H9 (cell line): ENCODE measurements at places on chromosomes 6 and 20. TPM values are rescaled to one million over a fixed set of nuclear protein-coding genes. Genes with fewer than 3 reads are reported as not detected.

The WFDC12 gene
- not detected in 2 replicates for total RNA-seq

The CPNE5 gene
- total RNA-seq = 0.29 and 0.52 TPM in 2 replicates

The MEI4 gene
- total RNA-seq = 0.26 and 0.55 TPM in 2 replicates

GRCh38 chr6:167058261-167058660, 59.1 kb downstream of the CEP43 start:
- H3K4me1 ChIP-seq = no peaks in the 10 kb centered on the region
- H3K27ac ChIP-seq = no peak overlapping the region
- no peak for DNase-seq
- H3K4me3 ChIP-seq = no peak overlapping the region

DNA sequence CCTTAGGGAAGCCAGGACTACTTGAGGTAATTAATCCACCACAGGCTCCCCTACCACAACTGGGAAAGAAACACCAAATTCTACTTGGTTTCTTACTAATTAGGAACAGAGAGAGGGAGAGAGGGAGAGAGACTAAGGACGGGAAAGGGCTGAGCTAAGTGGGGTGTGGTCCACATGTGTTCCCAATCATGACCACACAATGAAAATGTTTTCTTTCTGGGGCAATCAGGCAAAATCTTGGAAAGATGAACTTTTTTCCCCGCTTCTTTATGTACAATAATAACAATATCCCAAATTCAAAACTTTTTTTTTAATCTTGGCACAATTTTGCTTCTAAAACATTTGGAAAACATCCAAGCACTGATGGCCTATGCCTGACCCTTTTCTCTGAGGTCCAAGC, 734.4 kb downstream of the MAFB start:
- H3K4me3 ChIP-seq = no peak overlapping the region
- no peaks in the 10 kb centered on the region for H3K36me3 ChIP-seq
- no peak overlapping the region for H3K27ac ChIP-seq
- H3K4me1 ChIP-seq = no peaks in the 10 kb centered on the region
- DNase-seq = no peak
- no peaks in the 10 kb centered on the region for H3K27me3 ChIP-seq

The UST gene
- 13.2 and 14.4 TPM in 2 replicates for total RNA-seq

The CRISP2 gene
- not detected in 2 replicates for total RNA-seq

The SLC25A27 gene
- total RNA-seq = 3.8 and 5.1 TPM in 2 replicates

- H3K27me3 ChIP-seq = no peaks in the 10 kb centered on the region
- H3K36me3 ChIP-seq = no peaks in the 10 kb centered on the region
- no peak overlapping the region for H3K4me3 ChIP-seq
- no peak for DNase-seq
- H3K4me1 ChIP-seq = no peaks in the 10 kb centered on the region
- H3K27ac ChIP-seq = no peak overlapping the region
Measured at GRCh38 chr6:107180099-107180498, 64.8 kb upstream of the BEND3 start.

GRCh38 chr6:87393026-87393622, 14.6 kb upstream of the CFAP206 start:
- no peaks in the 10 kb centered on the region for H3K27me3 ChIP-seq
- no peak for DNase-seq
- no peak overlapping the region for H3K27ac ChIP-seq
- H3K4me3 ChIP-seq = no peak overlapping the region

- no peaks in the 10 kb centered on the region for H3K4me1 ChIP-seq
- no peaks in the 10 kb centered on the region for H3K27me3 ChIP-seq
- no peak overlapping the region for H3K27ac ChIP-seq
- H3K4me3 ChIP-seq = no peak overlapping the region
- peaks cover 18% of the 10 kb centered on the region for H3K36me3 ChIP-seq
Measured at GRCh38 chr6:141550471-141550870, 582.3 kb upstream of the GJE1 start.

GRCh38 chr20:16412906-16413305, 160.3 kb downstream of the KIF16B start:
- no peak for DNase-seq
- no peak overlapping the region for H3K4me3 ChIP-seq
- H3K4me1 ChIP-seq = no peaks in the 10 kb centered on the region
- peaks cover 14% of the 10 kb centered on the region for H3K36me3 ChIP-seq

DNA sequence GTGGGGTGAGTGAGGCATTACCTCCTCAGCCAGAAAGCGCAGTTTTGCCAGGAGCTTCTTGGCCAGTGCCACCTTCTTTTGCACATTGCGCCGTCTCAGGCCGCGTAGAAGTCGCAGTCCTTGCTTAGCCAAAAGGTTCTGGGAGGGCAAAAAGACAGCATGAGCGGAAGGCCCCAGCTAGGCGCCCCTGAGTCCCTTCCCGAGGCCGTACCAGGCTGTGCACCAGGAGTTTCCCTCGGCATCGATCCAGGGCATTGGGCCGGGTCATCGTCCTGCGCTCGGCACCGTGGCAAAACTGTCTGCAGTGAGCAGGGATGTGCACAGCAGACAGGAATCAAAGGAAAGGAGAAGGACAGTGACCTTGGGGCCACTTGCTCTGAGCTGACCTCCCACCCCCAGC, 20.2 kb upstream of the SPAG4 start:
- no peaks in the 10 kb centered on the region; the same call in 1 of the 2 replicates for H3K27me3 ChIP-seq
- no peaks in the 10 kb centered on the region for H3K36me3 ChIP-seq
- no peak overlapping the region for H3K4me3 ChIP-seq
- no peaks in the 10 kb centered on the region for H3K4me1 ChIP-seq
- DNase-seq = peak; percentile 21

DNA sequence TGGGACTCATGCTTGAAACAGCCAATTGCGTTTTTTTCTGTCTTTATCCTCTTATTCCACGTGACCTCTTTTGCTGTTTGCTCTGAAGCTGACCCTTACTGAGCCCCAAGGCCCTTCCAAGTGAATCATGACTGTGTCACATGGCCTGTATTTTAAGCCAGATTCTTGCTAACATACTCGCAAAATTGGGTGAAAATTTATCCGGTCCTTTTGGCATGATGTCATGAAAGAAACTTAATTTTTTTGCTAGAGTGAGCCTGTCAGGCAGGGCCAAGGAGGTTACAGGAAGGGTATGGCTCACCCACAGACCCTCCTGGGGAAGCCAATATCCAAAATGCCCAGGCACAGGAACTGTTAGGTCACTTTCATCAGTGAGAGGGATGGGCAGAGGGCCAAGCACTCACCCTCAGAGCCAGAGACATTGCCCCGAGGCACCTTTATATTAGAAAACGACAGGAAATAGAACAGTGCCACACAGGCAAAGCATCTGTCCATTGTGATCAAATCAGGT, 296.7 kb downstream of the CDH26 start:
- no peaks in the 10 kb centered on the region; the same call in 1 of the 2 replicates for H3K4me1 ChIP-seq

The EPPIN gene
- not detected in 2 replicates for total RNA-seq

- no peak for DNase-seq
- H3K27me3 ChIP-seq = no peaks in the 10 kb centered on the region
- no peaks in the 10 kb centered on the region for H3K36me3 ChIP-seq
- H3K27ac ChIP-seq = no peak overlapping the region
- H3K4me3 ChIP-seq = no peak overlapping the region
- H3K4me1 ChIP-seq = no peaks in the 10 kb centered on the region
Measured at GRCh38 chr20:51335329-51335841, 207.1 kb downstream of the NFATC2 start.

DNA sequence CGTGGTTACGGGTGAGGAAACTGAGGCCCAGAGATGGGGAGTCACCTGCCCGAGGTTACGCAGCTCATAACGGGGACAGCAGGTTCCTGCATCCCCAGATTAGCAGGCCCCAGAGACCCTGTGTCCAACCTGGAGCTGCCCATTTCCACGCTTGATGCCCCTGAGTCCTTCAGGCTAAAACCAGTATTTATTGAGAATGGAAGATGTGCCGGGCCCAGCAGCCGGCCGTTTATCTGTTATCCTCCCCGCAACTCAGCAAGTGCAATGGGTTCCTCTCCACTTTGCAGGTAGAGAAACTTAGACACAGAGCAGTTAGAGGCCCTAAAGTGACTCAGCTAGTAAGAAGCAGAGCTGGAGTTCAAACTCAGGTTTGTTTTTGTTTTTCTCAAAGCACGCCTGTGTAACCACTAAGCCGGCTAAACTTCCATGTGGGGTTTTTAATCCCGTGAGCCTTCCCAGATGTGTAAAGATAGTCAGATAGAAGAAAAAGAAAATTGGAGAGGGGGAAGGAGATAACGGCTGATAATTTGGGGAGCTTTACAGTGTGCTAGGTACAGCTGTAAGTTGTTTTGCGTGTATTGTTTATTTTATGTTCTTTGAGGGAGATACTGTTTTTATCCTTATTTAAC, 775 bp downstream of the PFDN4 start:
- H3K27me3 ChIP-seq = no peaks in the 10 kb centered on the region
- H3K4me1 ChIP-seq = no peaks in the 10 kb centered on the region
- no peak for DNase-seq
- peak overlapping the region; percentile 94 for H3K4me3 ChIP-seq
- H3K36me3 ChIP-seq = peaks cover 19% of the 10 kb centered on the region; the same call in 2 of the 3 replicates

DNA sequence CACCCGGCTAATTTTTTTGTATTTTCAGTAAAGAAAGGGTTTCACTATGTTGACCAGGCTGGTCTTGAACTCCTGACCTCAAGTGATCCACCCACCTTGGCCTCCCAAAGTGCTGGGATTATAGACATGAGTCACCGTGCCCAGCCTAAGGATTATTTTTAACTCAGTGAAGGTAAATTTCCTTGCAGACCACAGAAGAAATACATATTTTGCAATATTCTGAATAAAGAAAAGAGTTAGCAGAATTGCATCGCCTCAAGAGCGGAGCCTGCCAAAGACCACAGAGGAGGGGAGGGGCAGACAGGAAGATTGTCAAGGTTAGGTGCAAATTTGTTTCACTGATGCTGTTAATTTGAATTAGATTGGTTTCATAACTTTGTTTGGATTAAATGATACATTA, 47.4 kb downstream of the SOD2 start:
- H3K27ac ChIP-seq = no peak overlapping the region
- no peak for DNase-seq
- H3K4me3 ChIP-seq = no peak overlapping the region

The ASIP gene
- not detected in 2 replicates for total RNA-seq

GRCh38 chr6:166996406-166996805, 2.8 kb upstream of the CEP43 start:
- no peaks in the 10 kb centered on the region for H3K27me3 ChIP-seq
- no peak overlapping the region for H3K27ac ChIP-seq
- DNase-seq = no peak
- peaks cover 4% of the 10 kb centered on the region; the same call in 1 of the 2 replicates for H3K4me1 ChIP-seq

DNA sequence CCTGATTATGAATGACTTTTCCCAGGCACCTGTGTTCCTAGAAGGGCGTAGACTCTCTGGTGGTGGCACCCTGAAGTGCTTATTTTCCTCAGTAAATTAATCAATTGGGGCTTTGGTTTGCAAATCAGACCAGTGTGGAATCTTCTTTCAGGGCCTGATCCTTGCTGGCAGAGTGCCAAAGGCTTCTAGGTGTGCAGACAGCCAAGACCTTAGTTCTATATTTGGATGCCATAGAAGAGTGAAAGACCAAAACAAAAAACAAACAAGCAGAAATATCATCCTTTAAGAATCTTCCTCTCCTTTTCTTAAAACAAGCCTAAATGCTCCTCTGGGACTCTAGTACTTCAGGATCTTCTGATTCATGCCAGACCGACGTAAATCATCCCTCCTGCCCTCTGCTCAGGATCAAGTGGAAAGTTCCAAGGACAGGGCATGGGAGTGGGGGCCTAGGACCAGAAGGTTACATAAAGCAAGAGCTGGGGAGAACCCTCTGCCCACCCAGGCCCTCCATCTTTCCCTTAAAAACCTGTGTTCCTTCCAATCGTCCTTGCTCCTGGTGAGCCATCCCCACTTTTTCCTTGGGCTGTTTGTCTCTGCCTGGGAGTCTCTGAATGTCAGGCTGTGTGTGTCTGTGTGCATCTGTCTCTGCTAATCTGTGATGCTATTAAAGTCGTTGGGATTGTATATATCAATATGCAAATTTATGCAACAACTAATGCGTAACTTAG, 70.5 kb upstream of the MYLIP start:
- no peaks in the 10 kb centered on the region for H3K27me3 ChIP-seq
- H3K27ac ChIP-seq = no peak overlapping the region
- H3K4me3 ChIP-seq = 0 out of 3 replicates have a peak overlapping the region, but pooled peaks have one; percentile 24
- DNase-seq = no peak

DNA sequence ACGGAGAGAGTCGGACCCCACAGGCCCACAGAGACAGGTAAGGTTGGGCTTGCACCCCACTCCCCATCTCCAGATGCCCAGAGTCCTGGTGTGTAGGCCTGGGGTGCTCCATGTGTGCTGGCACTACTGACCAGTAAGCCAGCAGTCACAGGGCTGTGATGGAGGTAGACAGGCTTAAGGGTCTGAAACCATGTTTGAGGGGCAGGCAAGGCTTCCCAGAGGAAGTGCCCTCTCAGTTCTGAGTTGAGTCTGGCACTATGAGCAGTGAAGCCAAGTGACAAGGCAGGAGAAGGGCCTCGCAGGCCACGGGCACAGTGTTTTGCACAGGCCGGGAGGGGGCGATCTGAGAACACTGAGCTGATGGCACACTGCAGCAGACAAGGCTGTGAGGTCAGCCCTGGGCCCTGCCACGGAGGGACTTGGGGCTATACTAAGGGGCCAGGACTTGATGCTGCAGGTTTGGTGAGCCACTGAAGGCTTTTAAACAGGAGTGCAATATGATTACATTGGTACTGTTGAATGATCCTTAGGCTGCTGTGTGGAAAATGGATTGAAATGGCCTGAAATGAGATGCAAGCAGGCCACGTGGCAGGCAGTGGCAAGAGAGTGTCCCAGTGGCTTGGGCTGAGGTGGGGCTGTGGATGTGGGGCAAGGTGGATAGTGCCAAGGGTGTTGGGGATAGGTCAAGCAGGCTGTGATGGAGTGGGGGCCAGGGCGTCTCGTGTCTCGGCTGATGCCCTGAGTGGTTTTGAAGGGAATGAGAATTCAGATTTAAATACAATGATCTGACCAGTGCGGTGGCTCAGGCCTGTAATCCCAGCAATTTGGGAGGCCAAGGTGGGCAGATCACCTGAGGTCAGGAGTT, 20.3 kb downstream of the TTBK1 start:
- peaks cover 7% of the 10 kb centered on the region; the same call in 1 of the 2 replicates for H3K4me1 ChIP-seq
- DNase-seq = peak; percentile 88
- H3K27me3 ChIP-seq = peaks cover 5% of the 10 kb centered on the region; the same call in 1 of the 2 replicates
- no peak overlapping the region; the same call in 2 of the 3 replicates for H3K4me3 ChIP-seq
- H3K36me3 ChIP-seq = no peaks in the 10 kb centered on the region

DNA sequence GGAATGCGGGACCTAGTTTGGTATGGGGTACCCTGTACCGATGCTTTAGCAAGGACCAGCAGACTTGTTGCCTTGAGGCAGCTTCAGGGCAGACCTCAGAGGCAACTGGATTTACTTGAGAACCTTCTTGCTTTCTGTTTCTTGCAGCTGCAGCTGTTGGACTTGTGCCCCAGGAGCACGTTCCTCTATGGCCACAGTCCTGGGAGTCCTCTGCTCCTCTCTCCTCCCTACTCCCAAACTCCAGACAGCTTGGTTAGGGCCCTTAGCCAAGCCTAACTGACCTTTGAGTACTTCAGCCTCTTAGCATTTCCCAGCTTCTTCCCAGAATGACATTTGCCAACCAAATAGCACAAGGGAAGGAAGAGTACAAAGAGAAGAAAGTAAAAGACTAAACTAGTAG, 34.7 kb downstream of the GHRH start:
- peaks cover 75% of the 10 kb centered on the region for H3K36me3 ChIP-seq
- peaks cover 12% of the 10 kb centered on the region for H3K4me1 ChIP-seq
- no peaks in the 10 kb centered on the region for H3K27me3 ChIP-seq
- H3K4me3 ChIP-seq = no peak overlapping the region
- no peak for DNase-seq

GRCh38 chr6:5130135-5130866, 45.2 kb downstream of the PPP1R3G start:
- H3K27ac ChIP-seq = no peak overlapping the region
- no peaks in the 10 kb centered on the region; the same call in 1 of the 2 replicates for H3K36me3 ChIP-seq
- no peaks in the 10 kb centered on the region for H3K27me3 ChIP-seq
- DNase-seq = no peak

The CDSN gene
- not detected in 2 replicates for total RNA-seq
